Right lobe of liver (tissue), 6 donors: ENCODE measurements at places on chromosomes 12 and 14. TPM values are rescaled to one million over a fixed set of nuclear protein-coding genes. Genes with fewer than 3 reads are reported as not detected.

The PLCZ1 gene
- total RNA-seq, result not detected

The WIF1 gene
- not detected for total RNA-seq

The C14orf39 gene
- not detected for total RNA-seq

The C12orf56 gene
- not detected for total RNA-seq

The GLI1 gene
- total RNA-seq, result 0.66 TPM

The SLCO1A2 gene
- total RNA-seq, result 0.22 TPM

The TBX5 gene
- not detected for total RNA-seq

The ADGRD1 gene
- total RNA-seq, result 4.7 TPM

The BMAL2 gene
- total RNA-seq, result 2.6 TPM

The ZCRB1 gene
- 22.9 TPM for total RNA-seq

The SLC2A13 gene
- total RNA-seq, result 11.7 TPM

The SERPINA9 gene
- total RNA-seq, result not detected

The SLC5A8 gene
- not detected for total RNA-seq

The AGAP2 gene
- total RNA-seq, result 0.35 TPM

The KRT85 gene
- total RNA-seq, result not detected

The SMIM41 gene
- not detected for total RNA-seq

The FICD gene
- total RNA-seq, result 2.8 TPM

The ISCU gene
- total RNA-seq, result 81.8 TPM
